T-cell (primary cell): ENCODE measurements at places on chromosomes 1 and 21.

DNA sequence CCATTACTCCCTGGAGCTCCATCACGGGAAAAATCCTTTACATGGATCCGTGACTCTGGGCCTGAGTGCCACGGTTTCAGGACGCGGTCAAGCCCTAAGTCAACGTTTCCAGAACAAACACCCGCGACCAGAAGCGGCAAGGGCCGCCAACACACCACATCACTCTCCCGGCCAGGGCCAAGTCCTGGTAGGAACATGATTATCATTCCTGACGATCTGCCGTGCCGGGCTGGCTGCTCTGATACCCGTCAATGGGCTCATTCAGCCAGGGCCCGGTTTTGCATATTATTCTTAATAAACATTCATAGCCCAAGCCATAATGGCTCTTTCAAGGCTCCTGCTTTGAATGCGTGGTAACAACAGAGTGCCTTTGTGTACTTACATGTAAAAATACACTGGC lies 44.6 kb upstream of the SIM2 start:
- no peak for DNase-seq

GRCh38 chr1:27001570-27002360 lies 8.3 kb downstream of the TRNP1 start:
- DNase-seq, result no peak

- DNase-seq, result no peak
Observed at GRCh38 chr1:2135441-2135841, 59.1 kb downstream of the FAAP20 start.

- no peak for DNase-seq
Observed at GRCh38 chr1:207810606-207811295, 58.9 kb downstream of the CD46 start.

DNA sequence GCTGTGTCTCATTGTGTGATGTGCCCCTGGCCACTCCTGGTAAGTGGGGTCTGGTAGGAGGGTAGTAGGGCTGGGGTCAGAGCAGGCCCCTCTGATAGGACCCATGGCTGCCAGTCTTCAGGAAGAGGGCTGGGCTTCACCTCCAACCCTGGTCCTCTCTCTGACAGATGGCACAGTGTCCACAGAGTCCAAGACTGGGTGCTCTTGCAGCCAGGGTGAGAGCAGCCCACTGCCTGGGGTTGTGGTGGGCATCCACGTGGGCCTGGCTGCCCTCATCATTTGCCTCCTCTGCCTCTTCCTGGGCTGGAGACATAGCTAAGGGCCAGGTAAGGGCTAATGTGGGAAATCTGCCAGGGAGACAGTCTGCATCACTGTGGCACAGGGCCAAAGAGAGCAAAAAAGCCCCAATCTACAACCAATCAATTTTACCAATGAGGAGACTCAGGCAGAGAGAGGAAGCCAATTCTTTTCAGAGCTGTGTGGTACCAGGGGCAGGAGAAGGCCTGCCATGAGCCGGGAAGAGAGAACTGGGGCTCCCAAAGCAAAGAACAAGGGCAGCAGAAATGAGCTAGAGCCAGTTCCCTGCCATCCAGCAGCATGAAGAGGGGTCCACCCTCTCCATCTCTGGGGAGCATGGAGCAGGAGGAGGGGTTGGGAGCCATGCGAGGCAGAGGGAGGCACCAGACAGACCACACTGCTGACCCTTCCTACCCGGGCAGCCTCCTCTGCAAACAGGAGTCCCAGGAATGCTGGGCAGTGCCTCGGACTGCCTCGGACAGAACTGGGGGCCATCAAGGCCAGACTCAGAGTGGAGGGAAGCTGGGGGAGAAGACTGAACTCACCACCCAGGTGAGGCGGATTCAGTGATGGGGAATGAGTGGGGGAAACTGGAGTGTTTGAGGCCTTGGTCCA lies 26.8 kb downstream of the SLC27A3 start:
- no peak for DNase-seq

DNA sequence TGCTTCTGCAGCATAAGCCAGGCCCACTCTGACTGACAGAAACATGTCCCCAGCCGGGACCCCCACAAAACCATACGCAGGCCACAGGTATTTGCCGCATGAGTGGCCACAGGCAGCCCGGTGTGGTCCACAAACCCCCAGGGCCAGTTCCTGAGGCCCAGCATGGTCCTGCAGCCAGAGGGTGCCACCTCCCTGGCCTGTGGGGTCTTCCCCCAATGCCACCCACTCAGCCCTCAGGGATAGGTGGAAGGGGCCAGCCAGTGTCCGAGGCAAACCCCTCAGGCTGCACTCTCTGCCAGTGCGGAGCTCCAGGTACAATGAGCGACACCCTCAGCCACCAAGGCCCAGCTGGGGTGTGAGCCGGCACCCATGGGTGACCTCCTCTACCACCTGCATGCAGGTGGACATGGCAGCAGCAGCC lies 43.5 kb downstream of the UBE2G2 start:
- no peak for DNase-seq

DNA sequence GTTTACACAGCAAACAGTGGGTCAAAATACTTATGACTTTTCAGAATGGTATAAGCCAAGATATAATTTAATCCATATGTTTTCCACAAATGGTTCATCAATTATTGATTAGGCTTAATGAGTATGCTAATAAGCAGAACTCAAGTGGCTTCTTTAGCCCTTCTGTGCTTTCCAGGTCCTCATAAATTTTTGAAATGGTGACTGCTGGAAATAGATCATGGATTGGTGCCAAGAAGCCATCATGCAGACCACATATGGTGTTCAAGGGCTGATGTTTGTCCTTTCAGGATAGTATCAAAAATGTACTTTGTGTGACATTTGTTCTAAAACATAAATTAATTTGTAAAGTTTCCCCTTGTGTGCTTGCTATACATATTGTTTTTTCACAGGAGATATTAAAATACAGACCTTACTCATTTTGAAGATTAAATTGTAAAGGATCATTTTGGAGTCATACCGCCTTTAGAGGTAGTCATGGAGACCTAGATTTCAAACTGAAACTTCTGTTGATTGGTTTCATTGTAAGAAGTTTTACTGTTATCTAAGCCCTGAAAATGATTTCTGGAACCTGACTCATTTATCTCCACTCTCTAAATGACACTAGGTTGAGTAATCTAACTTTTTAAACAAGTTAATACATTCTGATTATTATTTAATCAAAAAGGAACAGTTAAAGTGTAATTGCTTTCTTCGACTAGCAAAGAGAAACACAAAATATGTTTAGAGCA lies 507.9 kb downstream of the PLA2G4A start:
- DNase-seq, result no peak

DNA sequence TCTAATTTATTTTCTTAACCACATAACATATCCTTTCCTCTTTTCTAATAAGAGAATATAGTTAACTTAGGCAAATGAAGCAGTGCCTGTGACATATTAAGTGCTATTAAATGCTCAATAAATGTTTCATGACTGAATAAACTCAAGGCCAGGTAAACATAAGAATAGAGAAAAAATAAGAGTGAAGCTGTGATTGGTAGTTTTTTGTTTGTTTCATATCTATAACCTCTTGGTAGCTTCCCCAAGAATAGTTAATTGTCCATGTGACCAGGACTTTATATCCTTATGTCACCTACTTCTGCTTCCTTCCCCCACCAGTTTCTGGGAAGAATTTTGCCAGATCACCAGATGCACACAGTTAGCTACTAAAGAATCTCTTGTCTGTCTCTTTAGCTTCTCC lies 295.1 kb upstream of the ST6GALNAC5 start:
- no peak for DNase-seq

GRCh38 chr21:26332867-26333266 lies 162.3 kb upstream of the APP start:
- no peak for DNase-seq

DNA sequence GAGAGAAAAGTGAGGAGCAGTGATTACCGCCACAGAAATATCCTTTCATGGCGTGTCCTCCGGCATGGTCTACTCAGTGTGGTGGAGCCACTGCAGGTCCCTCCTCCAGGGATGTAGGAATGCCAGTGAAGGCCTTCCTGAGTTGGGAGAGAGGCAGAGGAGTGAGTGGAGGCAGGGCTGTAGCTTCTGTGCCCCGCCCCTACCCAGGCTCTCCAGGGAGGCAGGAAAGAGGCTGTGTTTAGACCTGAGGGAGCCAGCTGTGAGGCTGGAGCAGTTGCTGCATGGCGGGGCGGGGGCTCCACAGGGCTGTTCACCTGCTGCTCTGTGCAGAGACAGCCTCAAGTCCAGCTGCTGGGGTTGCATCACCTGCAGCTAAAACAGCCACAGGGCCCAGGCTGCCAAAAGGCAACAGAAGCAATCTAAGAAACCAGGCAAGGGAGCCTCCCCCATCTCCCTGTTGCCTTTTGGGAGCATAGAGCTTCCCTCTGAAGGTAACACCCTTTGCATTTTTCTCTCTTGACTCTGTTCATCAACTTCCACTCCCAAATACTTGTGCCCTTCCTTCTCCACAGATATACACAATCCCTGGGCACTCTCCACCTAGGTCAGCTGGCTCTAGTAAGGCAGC lies 801 bp upstream of the ANXA9 start:
- no peak for DNase-seq

- DNase-seq, result no peak
Observed at GRCh38 chr1:178581351-178582303, 68.7 kb downstream of the TEX35 start.

DNA sequence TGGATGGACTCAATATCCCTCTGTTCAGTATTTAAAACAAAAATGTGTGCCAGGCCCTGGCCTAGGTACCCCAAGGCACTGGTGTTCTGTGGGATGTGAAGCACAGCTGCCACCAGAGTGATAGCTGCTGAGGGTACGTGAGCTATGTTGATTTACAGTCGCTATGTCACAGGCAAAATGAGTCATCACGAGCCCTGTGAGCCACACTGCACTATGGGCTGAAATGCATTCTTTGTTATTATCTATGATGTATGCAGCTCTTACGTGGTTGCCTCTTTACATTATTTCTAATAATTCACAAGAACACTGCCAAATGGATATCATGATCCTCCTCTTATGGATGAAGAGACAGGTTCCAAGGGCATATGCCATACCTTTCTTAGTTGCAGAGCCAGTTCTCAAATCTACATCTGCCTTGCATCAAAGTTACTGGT lies 2.1 kb downstream of the TEX38 start:
- no peak for DNase-seq

- no peak for DNase-seq
Observed at GRCh38 chr1:64387389-64388285, 82.3 kb upstream of the CACHD1 start.

DNA sequence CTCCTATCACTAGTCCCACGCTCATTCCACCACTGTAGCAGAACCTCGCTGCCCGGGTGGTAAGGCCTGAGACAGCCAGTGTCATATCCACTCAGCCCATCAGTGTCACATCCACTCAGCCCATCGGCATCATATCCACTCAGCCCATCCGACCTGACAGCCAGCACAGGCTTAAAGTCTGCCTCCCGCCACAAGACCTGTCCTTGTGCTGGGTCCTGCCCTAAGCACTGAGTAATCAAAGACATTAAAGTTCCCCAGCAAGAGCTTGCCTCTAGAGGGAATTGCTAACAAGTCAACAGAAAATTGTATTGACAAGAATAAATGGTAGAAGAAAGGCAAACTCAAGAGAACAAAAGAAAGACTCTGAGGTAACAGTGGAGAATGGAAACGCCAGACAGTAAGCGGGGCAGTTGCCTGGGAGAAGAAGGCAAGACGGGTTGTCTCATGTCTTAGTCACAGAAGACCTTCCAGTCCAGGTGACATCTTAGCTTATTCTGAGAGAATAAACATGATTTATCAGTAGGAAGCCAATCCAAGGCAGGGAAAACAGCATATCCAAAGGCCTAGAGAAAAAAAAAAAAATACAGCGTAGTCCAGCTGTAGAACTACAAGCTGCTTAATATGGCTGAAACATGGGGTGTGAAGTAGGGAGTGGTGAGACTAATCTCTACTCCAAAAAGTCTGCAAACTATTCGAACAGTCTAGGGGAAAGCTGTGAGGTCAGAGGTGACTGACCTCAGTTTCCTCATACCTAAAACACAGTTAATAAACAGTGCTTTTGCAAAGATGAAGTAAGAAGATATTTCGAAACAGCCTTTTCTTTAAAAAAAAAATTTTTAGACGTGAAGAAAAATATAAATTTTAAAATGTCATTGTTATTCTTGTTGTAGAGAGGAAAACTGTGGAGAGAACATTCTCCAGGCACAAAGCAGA lies 1.1 kb downstream of the ITLN1 start:
- DNase-seq, result no peak

- DNase-seq, result no peak
Observed at GRCh38 chr1:216518844-216519627, 95.8 kb upstream of the USH2A start.

- DNase-seq, result no peak
Observed at GRCh38 chr1:230064283-230064682, 2.8 kb upstream of the GALNT2 start.

- DNase-seq, result no peak
Observed at GRCh38 chr21:17488620-17489019, 24.2 kb upstream of the CXADR start.

DNA sequence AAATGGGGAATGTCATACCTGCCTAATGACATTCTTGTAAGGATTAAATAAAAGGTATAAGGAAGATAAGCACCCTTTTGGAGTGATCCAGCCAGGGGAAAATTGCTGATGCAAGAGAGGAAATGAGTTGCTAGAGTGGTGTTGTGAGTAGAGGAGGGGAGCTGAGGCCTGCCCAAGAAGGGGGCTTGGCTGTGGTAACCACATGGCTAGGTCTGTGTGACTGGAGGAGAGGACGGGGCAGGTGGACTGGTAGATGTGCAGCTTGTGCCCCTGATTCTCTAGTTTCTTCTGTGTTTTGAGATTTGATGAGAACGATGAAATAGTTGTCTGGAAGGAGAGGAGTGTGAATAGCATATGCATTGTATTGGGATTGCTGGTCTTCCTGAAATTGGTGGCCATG lies 6.6 kb downstream of the TXLNA start:
- DNase-seq, result no peak

GRCh38 chr21:45091550-45092322 lies 17.4 kb downstream of the ADARB1 start:
- DNase-seq, result no peak

DNA sequence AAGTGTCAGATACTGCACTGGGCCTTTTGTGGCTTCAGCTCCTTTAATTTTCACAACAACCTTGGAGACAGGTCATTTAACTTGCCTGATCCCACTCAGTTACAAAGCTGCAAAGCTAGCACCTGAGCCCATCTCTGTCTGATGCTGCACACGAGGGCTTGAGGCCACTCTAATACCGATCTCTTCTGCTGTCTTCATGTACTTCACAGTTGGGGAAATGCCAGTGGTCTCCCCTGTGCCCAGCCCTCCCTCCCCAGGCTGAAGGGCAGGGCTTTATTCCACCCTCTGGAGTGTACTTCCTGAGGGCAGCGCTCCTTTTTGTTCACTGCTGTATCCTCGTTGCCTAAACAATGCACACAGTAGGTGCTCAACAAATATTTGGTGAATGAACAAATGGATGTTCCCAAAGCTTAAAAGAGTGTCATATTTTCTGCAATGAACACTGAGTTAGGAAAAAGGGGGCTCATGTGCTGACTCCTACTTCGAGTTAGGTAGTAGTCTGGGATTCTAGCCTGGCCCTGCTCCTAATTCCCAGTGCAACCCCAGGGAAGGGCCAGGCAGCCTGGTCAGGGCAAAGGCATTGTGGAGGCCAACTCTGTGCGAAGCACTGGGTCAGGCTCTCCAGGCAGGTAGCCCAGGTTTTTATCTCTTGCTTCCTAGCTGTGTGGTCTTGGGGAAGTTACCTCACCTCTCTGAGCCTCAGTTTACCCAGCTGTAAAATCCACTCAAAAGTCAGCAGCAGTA lies 1.1 kb downstream of the TMCO4 start:
- no peak for DNase-seq
